ENCODE measurements at places on chromosomes 6 and 20. TPM values are rescaled to one million over a fixed set of nuclear protein-coding genes. Genes with fewer than 3 reads are reported as not detected.
A peak's percentile ranks its signal among the peaks of the same experiment; 100 is the strongest.

The MPIG6B gene
- total RNA-seq, result 0.13 TPM

GRCh38 chr20:9262653-9263194 lies 193.8 kb downstream of the PLCB4 start:
- DNase-seq, result no peak

The LTB gene
- total RNA-seq, result not detected

The UBE2J1 gene
- 11.9 TPM for total RNA-seq

DNA sequence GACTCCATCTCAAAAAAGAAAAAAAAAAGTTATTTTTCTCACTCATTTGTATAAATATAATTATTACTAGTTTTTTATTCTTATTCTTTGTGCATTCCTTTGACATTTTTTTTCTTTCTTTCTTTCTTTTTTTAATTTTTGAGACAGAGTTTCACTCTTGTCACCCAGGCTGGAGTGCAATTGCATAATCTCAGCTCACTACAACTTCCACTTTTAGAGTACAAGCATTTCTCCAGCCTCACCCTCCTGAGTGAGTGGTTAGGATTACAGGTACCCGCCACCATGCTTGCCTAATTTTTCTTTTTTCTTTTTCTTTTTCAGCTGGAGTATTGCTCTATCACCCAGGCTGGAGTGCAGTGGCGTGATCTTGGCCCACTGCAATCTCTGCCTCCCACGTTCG lies 51.4 kb upstream of the JARID2 start:
- DNase-seq, result no peak

The TBC1D7 gene
- 36.0 TPM for total RNA-seq

The RAB32 gene
- total RNA-seq, result 5.3 TPM

DNA sequence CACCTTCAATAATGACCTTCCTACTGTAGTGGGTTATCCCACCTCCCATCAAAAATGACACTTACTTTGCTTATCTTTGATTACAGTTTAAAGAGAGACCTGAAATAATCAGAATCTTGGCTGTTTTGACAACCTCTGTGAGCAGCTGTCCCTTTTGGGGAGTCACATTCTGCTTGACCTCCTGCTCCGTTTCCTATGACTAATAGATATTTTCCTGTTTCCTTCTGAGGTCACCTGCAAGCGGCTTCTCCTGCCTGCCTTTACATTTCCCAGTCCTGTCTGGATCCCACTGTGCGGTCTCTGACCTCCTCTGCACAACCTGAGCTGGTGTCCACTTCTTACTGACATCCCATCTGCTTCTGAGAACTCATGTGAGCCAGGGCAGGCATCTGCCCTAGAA lies 54.2 kb downstream of the TRAM2 start:
- no peak for DNase-seq

The GPRC6A gene
- total RNA-seq, result not detected

GRCh38 chr6:41939176-41939847 lies 2.3 kb downstream of the CCND3 start:
- peak; percentile 76 for DNase-seq

GRCh38 chr6:18506382-18507017 lies 119.3 kb downstream of the RNF144B start:
- DNase-seq, result no peak

DNA sequence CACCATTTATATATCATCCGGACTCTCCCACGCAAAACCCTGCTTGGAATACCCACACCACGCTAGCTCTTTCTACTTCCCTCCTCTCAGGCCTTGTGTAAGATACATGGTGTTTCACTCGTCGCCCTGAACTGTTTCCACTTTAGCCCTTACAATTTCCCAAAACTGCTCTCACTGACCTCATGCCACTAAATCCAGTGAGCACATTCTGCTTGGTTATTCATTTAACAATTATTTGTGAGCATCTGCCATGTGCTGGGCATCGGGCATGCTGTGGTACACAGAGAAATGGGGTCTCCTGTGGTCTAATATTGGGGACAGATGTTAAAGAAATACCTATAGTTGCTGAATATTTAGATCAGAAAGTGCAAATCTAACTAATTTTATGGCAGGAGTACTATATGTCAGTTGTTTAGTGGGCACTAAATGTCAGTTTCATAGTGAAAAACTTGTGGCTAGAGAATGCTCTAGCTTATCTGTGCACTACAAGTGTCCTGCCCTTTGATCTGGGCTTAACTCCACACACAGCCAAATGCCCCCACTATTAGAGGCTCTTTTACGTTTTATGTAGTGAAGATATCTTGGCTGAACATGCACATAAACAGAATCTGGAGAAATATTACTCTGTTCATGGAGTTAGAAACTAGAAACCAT lies 41.0 kb downstream of the PLEKHG1 start:
- no peak for DNase-seq

DNA sequence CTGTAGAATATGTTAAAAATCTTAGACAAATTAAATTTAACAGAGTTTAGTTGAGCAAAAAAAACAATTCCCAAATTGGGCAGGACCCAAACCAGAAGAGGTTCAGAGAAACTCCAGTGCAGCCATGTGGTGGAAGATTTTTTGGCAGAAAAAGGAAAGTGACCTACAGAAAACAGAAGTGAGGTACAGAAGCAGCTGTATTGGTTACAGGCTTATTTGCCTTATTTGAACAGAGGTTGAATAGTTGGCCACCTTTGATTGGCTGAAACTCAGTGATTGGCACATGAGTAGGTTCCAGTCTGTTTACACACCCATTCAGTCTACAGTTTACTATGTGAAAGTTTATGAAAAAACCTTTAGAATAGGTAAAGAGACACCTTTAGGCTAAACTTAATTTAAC lies 110.9 kb upstream of the LAMP5 start:
- DNase-seq, result no peak

DNA sequence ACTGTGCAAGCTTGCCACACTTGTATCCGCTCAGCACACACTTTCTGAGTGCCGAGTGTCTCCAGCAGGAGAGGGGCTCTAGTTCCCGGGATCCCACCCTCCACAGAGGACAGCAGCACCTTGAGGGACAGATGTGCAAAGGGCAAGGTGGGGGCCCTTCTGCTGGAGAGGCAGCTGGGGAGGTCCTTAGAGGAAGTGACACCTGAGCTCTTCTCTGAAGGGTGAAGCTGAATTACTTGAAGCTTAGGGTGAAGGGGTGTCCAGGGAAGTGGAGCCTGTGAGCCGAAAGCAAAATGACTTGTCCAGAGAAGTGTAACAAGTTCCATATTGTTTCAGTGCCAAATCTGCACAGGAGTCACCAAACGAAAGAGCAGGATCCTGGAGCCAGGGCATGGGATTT lies 136.3 kb upstream of the DUSP22 start:
- DNase-seq, result no peak

GRCh38 chr6:148760568-148761526 lies 14.0 kb downstream of the UST start:
- DNase-seq, result peak; percentile 85

GRCh38 chr6:35170891-35171290 lies 29.8 kb upstream of the TCP11 start:
- no peak for DNase-seq

The HSPA12B gene
- total RNA-seq, result 16.6 TPM

Measured in Right ventricle myocardium superior (tissue), 1 donor.